NCI-H524 (cell line): ENCODE measurements at places on chromosomes 4 and X.

- DNase-seq = no peak
These were observed 14.7 kb downstream of the C4orf54 start for GRCh38 chr4:99642725-99643489.

GRCh38 chrX:155968791-155969190 lies 28.7 kb upstream of the IL9R start:
- DNase-seq = no peak

- DNase-seq = peak; percentile 20
These were observed 34.7 kb downstream of the DLG3 start for GRCh38 chrX:70479247-70479921.

DNA sequence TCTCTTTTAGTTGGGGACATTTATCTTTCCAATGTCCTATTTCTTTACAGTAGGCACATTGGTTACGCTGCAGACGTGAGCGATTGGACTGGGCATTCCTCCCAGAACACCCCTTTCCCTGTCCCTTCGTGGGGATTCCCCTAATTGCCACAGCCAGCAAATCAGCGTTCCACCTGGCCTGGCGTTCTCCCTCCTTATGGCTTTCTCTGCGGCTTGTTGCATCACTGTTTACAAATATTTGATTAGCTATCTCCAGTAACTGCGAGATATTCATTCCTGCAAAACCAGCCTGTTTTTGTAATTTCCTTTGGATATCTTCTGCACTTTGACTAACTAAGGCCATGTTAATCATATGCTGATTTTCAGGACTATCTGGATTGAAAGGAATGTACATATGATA lies 202.5 kb upstream of the KLF8 start:
- no peak for DNase-seq

DNA sequence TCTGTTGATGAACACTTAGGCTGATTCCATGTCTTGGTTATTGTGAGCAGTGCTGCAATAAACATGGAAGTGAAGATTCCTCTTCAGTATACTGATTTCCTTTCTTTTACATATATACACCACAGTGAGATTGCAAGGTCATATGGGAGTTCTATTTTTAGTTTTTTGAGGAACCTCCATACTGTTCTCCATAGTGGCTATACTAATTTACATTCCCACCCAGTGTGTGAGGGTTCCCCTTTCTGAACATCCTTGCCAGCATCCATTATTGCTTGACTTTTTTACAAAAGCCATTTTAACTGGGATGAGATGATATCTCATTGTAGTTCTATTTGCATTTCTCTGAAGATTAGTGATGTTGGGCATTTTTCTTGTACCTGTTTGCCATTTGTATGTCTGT lies 80.5 kb upstream of the GALNT7 start:
- DNase-seq = no peak

GRCh38 chrX:68853665-68854251 lies 24.9 kb downstream of the EFNB1 start:
- no peak for DNase-seq

- DNase-seq = no peak
These were observed 47.8 kb upstream of the LGI2 start for GRCh38 chr4:25078523-25078922.

- no peak for DNase-seq
These were observed 931.2 kb downstream of the CCSER1 start for GRCh38 chr4:91058345-91058744.

GRCh38 chrX:9586992-9587392 lies 122.1 kb downstream of the TBL1X start:
- no peak for DNase-seq

- DNase-seq = no peak
These were observed 1249.9 kb upstream of the TENM3 start for GRCh38 chr4:180993244-180993836.

DNA sequence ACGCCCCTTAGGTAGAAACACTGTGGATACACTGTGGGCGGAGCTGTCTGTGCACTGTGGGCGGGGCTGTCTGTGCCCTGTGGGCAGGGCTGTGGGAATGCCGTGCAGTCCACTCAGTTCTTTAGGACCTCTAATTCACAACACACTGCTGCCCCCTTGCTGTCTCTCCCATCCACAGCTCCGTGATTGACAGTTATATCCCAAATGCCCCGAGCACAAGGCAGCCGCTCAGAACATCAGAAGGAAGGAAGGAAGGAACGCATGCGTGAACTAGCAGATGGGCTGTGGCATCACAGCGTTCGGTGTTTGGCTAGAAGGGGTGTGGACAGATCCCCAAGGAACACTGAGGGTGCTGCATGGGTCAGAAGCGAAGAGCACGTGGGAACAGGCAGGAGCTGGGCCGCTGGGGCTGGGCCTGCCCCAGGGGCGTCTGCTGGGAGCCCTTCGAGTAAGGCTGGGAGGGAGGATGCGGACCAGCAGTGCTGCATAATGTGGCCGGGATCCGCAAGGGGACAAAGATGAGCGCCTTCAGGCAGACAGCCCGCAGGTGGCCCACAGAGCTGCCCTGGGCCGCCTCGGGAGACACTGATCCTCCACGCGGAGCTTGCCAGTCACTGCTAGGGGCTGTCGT lies 29.8 kb downstream of the ACOX3 start:
- peak; percentile 86 for DNase-seq

- no peak for DNase-seq
These were observed 184.1 kb downstream of the DCHS2 start for GRCh38 chr4:154307451-154307850.

GRCh38 chr4:157270108-157270507 lies 49.6 kb downstream of the GRIA2 start:
- no peak for DNase-seq

DNA sequence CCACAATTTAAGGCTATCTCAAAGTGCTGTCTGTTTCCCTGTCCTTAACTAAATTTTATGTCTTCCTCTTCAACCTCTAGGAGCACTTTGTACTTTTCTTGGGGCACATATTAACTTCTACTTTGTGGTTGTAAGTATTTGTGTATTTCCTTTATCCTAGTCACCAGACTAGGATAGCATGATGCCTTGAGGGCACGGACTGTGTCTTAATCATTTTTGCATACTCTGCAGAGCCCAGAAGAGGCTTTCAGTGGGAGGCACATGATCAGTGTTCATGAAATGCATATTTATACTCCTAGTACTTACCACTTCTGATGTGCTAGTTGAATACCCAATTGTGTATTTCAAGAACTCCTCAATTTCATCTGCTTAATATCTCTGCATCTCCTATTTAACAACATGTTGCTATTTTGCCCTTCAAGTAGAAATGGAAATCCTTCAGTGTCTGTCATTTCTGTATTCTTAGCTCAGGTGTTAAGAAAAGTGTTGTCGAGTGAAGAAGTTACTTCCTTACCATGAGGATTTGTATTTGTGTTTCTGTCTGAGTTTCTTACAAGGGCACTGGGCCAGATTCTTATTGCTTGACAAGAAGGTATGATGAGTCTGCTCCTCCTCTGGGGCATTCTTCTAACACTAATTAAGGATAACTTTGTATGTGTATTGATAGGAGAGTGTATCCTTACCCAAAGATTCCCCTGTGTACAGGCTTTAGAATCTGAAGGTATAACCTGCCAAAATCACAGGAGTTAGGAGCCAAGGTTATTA lies 28.3 kb upstream of the PGRMC2 start:
- no peak for DNase-seq

GRCh38 chr4:16652732-16653305 lies 245.6 kb downstream of the LDB2 start:
- DNase-seq = no peak

GRCh38 chr4:109406337-109406931 lies 27.2 kb upstream of the SEC24B start:
- DNase-seq = no peak

DNA sequence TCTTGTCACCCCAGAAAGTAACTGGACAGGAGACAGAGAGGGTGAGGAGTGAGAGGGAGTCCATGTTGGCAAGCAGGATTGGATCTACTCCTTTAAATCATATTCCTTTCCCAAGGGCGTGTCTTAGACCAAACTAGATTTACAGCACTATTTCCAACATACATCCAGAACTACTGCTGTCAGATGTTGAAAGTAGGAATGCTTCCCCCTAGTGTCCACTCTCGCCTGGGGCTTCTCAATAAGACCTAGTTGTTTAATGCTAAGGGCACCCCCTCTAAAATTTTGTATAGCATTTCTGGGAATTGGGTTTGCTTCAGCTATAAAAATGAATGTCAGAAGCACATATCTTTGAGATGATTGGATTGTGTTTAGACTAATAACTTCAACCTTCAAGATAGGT lies 13.3 kb downstream of the OFD1 start:
- DNase-seq = peak; percentile 40

DNA sequence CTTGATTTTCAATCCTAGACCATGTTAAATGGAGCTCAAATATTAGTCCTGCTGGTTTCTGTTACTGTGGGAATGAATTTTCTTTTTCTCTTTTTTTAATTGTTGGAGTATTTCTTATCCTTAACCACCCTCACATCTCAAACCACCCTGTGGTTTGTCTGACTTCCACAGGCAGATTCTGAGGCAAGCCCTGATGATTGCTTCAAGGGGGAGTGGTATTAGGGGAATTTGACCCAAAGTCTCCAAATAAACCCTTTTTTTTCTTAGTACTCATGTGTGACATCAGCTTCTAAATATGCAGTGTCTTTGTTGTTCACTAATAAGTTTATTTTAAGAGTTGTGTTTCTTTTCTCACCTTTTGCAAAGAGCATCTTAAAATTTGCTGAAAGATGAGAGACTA lies 810.3 kb downstream of the IL1RAPL1 start:
- DNase-seq = no peak

- no peak for DNase-seq
These were observed 488.1 kb upstream of the HTR2C start for GRCh38 chrX:114095789-114096188.

GRCh38 chr4:110034026-110034393 lies 121.3 kb downstream of the EGF start:
- no peak for DNase-seq

GRCh38 chrX:100636321-100636991 lies at the start of gene TSPAN6:
Gene TSPAN6, minus strand, starts transcription at chrX:100636806. Its CDS starts 112 bp downstream, at chrX:100636694.
- DNase-seq = peak; percentile 95

DNA sequence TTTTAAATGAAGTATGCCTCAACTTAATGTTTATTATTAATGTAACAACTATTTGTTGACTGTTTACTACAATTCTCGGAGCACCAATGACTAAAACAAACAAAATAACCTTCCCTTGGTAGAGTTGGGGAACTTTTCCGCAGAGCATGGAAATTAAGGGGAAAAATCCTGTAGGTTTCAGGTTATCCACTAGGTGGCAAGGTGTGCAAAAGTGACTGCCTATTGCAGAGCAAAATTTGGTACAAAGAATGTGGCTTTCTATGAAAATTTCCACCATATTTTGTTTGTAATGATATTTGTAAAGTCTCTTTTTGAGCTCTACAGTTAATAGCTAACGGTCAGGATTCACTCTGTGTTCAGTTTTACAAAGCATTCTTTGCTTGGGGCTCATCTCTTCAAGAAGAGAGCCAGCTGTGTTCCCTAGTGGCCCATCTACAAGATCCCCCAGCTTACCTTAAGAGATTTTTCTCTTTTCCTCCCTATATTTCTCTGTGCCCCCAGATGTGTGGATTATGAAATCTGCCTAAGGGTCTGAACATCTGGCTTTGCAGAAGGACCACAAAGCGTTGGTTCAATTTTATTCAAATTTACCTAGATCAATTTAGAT lies 61.1 kb downstream of the FBXO8 start:
- DNase-seq = no peak

GRCh38 chr4:127082986-127083385 lies 549.8 kb upstream of the INTU start:
- no peak for DNase-seq

DNA sequence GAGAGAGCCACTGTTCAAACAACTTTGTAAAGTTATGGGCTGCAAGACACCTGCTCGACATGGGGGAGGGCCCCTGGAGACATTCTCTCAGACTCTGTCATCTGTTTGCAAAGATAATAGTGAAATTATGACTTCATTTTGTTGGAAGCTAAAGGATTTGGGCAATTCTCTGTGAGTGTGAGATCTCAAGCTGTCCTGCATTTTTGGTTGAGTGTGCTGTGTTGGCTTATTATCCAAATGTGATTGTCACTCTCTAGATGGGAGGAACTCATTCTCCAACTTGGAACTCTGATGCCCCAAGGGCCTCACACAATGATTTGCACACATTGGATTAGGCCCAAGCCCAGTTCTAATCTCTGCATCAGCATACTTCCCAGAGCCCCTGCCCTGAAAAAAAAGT lies 63.7 kb downstream of the STK32B start:
- no peak for DNase-seq

- no peak for DNase-seq
These were observed 330.8 kb upstream of the DKK2 start for GRCh38 chr4:107366900-107367299.

DNA sequence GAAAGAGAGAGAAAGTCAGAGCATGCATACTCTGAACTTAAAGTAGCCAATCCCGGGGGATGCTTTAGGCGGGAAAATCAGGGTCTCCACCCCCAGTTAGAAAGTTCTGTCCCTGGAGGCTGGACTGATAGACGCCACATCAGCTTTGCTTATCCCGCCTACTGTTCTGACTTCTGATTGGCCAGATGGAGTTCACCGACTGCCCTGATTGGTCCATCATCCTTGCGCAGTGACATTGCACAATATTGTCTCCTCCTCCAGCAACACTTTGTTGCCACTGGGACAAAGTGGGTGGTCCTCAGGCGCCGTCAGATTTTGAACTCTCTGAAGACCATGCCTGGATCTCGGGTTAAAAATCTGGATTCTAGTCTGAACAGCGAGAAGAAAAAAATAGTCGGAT lies 50.3 kb downstream of the SSX3 start:
- DNase-seq = no peak

DNA sequence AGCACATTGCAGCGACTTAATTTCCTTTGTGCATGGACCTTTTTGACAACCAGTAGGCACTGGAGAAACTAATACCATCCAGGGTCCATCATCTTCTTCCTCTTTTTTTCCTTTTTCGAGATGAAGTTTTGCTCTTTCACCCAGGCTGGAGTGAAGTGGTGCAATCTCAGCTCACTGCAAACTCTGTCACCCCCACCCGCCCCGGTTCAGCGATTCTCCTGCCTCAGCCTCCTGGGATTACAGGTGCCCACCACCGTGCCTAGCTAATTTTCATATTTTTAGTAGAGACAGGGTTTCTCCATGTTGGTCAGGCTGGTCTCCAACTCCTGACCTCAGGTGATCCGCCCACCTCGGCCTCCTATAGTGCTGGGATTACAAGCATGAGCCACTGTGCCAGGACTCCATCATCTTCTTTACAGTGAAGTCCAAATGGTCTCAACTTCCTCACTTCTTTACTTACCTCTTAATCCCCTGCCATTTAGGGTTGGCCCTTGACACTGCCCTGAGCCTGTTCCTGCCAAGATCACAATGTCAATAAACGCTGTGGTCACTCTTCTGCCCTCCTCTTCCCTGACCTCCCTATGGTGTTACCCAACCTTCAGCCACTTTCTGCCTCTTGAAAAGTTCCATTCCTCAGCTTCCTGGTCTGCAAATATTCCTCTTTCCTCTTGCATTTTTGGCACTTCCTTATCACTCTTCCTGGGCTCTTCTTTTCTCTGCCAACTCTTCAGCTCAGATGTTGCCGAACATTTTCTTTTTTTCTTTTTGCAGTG lies 119.8 kb upstream of the SLC34A2 start:
- no peak for DNase-seq

GRCh38 chr4:5462896-5463295 lies 245.5 kb downstream of the EVC2 start:
- no peak for DNase-seq
